ENCODE measurements at places on chromosomes 2 and 18. TPM values are rescaled to one million over a fixed set of nuclear protein-coding genes. Genes with fewer than 3 reads are reported as not detected.

The CCDC178 gene
- not detected for total RNA-seq

The FAP gene
- 62.0 TPM for total RNA-seq

The CNDP2 gene
- total RNA-seq: 69.5 TPM

The RGPD3 gene
- under 0.01 TPM for total RNA-seq

The MYO1B gene
- 130 TPM for total RNA-seq

The RFX8 gene
- not detected for total RNA-seq

The OBSL1 gene
- total RNA-seq: 197 TPM

The GPR45 gene
- not detected for total RNA-seq

The ITM2C gene
- total RNA-seq: 126 TPM

The LCT gene
- total RNA-seq: not detected

The CCBE1 gene
- 0.11 TPM for total RNA-seq

The AMER3 gene
- total RNA-seq: not detected

The LTBP1 gene
- 265 TPM for total RNA-seq

The SERPINB11 gene
- not detected for total RNA-seq

The POTEC gene
- total RNA-seq: not detected

The XIRP2 gene
- total RNA-seq: not detected

The CXCR1 gene
- total RNA-seq: not detected

The DSC1 gene
- 1.3 TPM for total RNA-seq

The AQP4 gene
- total RNA-seq: not detected

The AOX1 gene
- 3.5 TPM for total RNA-seq

The SNTG2 gene
- not detected for total RNA-seq

The HNRNPLL gene
- 36.9 TPM for total RNA-seq

The PROM2 gene
- 101 TPM for total RNA-seq

The EDAR gene
- total RNA-seq: not detected

The REG1B gene
- not detected for total RNA-seq

The FLACC1 gene
- 0.54 TPM for total RNA-seq

The NOL4 gene
- 0.65 TPM for total RNA-seq

The ITPRIPL1 gene
- 4.3 TPM for total RNA-seq

The LYPD6 gene
- total RNA-seq: 5.1 TPM

The IL37 gene
- total RNA-seq: not detected

The CRACDL gene
- 0.65 TPM for total RNA-seq

The LIPG gene
- total RNA-seq: 0.39 TPM

The KCNG2 gene
- total RNA-seq: not detected

The C2orf15 gene
- 0.79 TPM for total RNA-seq

The DPP4 gene
- 83.2 TPM for total RNA-seq

The ZC3H6 gene
- 7.1 TPM for total RNA-seq

The SH3BP4 gene
- 34.9 TPM for total RNA-seq

The RTP5 gene
- not detected for total RNA-seq

The DAPL1 gene
- not detected for total RNA-seq

The FECH gene
- 17.7 TPM for total RNA-seq

The TCF23 gene
- not detected for total RNA-seq

The RAD51AP2 gene
- total RNA-seq: not detected

The STAMBP gene
- 37.1 TPM for total RNA-seq

The PDE6D gene
- total RNA-seq: 13.8 TPM

The ANKRD30BL gene
- total RNA-seq: not detected

The KRTCAP3 gene
- total RNA-seq: 8.2 TPM

The NCKAP5 gene
- total RNA-seq: 0.79 TPM

The EGR4 gene
- total RNA-seq: not detected

The STAT4 gene
- 12.3 TPM for total RNA-seq

The SPDYA gene
- 2.0 TPM for total RNA-seq

The CABYR gene
- total RNA-seq: 3.5 TPM

All from placental epithelial cell (primary cell).